ENCODE measurements at places on chromosomes 4 and X. TPM values are rescaled to one million over a fixed set of nuclear protein-coding genes. Genes with fewer than 3 reads are reported as not detected.

DNA sequence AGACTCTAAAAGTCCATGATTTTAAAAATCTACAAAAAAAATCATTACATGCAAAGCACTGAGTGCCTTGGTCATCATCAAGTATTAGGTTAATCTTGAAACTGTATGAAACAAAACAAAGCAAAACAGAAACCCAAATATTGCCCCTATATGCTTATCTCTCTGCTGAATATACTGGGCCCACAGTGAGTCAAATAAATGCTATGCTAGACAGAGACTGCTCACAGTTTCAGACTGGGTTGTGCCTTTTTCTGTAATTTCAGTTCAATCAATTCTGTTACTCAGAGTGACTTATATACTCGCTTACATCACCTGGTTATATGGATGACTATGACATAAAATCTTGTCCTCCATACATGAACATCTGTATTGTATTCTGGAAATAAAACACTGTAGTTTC is 257.1 kb upstream of the ACTRT1 start:
- no peak for DNase-seq

DNA sequence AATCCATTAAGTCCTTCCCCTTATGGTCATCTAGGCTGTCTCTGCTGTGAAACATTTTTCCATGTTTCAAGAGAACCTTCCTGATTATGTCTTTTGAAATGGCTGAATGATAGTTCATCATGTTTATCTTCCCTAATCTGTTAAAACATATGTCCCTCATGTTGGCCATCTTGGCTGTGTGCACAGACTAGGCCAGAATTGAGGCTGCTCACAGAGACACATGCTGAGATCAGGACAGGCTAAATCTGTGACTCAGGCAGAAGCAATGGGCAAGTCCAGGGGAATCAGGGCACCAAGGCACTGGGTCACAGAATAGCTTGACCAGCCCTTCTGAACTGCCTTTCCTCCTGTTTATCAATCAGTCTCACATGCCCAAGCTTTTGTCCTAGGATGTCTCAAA is 78.3 kb downstream of the FHDC1 start:
- no peak for DNase-seq

DNA sequence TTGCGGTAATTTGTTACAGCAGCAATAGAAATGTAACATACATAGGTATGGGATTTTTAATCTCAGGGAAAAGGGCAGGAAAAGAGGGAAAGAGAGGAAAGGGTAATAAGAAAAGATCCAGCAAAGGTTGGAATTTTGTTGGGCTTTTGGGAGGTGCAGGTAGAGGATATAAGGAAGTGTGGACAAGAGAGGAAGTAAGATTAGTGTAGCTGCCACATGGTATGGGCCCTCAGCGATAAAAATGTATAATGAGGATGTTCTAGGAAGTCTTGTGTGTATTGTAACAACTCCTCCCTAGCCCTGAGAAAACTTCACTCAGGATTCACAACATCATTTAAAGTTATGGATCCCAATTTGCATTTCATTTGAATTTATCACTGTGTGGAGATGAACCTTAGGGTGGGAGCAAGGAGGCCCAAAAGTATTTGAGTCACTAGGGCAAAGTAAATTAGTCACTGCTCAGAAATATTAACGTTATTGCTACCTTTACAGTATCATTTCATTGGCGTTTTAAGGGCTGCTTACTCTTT is 2.8 kb upstream of the IL21 start:
- DNase-seq: no peak

Gene IL13RA2
- total RNA-seq: 177 TPM

Gene ADGRG2
- total RNA-seq: 0.58 TPM

Gene SNX25
- 8.3 TPM for total RNA-seq

DNA sequence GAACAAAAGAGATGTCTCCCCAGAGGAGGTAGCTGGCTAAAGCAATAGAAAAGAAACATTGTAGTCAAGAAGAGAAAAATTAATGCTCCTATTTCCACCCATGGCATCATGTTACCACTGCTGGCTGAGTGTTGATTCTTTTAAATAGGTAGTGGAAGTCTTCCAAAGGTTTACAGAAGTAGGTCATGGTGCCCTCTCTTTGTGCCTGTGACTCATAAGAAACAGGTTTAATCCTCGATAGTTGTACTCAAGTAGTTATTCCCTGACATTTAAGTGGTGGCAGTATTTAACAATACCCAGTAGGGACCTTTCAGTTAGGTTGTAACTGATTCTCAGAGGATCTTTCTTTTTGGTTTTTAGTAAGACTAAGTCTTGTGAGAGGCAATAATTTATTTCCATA is 247.8 kb downstream of the TEX13A start:
- DNase-seq: peak; percentile 67

GRCh38 chrX:8048466-8048865 is 121.3 kb upstream of the PNPLA4 start:
- DNase-seq: no peak
